ENCODE measurements at places on chromosomes 2 and 18.

GRCh38 chr2:61327173-61327572, 143.7 kb downstream of the USP34 start:
- no peak for DNase-seq

- no peak for DNase-seq
These were observed 256.9 kb upstream of the DDX18 start for GRCh38 chr2:117557626-117558025.

GRCh38 chr2:8414946-8415879, 266.6 kb upstream of the ID2 start:
- no peak for DNase-seq

DNA sequence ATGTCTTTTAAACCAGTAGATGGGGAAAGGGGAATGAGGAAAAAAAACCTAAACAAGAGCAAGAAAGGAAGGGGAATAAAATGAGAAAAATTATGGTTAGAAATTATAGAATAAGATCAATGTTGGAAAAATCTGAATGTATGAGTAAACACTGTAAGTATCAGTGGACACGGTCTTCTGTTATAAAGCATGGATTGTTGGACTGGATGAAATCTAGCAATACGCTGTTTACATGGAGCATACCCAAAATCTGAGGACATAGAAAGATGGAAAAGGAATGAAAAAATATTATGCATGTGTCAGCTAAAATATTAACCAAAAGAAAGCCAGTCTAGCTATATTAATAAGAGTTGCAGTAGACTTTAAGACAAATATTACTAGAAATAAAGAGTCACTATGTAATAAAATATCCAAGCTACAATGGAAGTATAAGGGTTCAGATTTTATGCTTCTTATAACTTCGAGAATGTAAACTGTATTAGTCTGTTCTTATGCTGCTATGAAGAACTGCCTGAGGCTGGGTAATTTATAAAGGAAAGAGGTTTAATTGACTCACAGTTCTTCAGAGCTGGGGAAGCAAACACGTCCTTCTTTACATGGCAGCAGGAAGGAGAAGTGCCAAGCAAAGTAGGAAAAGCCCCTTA, 32.4 kb downstream of the DDX1 start:
- no peak for DNase-seq

DNA sequence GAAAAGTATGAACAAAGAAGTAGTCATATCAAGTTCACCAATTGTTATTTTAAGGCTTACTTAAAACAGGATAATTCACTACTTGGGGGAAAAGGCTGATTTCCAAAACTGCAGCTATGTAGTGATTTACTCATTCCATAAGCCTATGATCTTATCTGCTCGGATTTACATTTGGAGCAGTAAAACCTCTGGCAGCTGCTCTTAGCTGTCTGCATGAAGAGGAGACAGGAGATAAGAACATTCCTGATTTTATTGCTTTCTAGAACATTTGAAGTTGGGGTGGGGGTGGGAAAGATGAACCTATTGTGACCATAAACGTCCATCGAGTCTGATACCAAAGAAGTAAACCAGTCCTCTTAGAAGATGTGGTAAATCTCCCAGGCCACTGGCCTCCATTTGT, 120.9 kb downstream of the MMADHC start:
- DNase-seq: no peak

DNA sequence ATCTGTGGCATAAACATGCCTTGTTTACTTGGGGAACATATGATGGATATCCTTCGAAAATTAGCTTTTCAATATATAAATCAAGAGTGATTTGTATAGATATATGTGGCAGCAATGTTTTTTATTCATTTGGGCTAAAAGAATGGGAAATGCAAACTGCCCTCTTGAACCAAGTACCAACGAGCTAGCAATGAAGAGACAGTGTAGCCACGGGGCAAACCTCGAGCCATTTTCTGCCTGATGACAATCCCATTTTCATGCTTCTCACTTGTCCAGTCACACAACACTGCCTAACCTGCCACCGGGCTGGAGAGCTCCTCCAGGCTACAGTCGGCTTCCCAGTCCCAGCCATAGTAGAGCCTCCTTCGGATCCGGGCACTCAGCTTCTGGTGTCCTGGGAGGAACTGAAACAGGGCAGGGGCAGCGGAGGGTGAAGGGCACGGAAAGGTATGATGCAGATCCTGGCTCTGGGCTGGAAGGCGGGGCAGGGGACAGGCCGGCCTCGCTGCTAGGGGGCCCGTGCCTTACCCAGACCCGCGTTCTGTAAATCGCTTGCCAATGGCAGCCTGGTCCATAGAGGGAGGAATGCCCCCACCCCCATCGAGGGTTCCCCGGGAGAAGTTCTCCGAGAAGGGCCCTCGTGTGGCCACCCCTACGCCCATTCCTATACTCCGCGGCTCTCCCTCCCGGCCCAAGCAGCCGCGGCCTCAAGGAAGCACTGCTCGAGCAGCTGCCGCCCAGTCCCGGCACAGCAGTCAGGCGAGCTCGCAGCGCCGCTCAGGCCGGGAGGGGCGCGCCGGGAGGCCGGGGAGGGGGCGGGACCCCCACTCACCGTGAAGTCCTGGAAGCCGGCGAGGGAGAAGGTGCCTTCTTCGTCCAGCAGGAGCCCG, 552 bp downstream of the CNPPD1 start:
- no peak for DNase-seq

DNA sequence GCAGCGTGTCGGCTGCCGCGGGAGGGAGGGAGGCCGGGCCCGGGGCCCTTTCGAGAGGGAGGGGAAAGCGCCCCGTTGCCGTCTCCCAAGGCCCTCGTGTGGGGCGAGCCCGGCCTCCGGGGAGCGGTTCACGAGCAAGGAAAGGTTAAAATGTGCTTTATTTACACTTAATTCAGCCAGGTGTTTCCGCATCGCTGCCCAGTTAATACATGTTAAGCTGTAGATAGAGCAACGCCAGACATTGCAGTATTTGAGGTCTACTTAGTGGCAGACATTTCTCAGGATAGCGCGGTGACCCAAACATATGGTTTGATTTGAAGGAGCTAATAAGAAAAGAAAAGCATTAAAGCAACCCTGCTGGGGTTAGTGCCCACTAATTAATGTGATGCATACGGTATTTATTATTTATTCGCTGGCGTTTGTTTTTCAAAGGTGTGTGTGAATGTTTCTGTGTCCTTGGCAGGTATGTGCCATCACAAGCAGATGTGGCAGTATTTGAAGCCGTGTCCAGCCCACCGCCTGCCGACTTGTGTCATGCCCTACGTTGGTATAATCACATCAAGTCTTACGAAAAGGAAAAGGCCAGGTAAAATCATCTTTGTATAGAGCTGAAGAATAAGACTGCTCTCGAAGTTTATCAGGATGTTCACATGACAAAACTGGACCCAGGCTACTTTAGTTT, 571 bp downstream of the EEF1B2 start:
- no peak for DNase-seq

GRCh38 chr2:48018480-48018879, 112.2 kb upstream of the FBXO11 start:
- no peak for DNase-seq

DNA sequence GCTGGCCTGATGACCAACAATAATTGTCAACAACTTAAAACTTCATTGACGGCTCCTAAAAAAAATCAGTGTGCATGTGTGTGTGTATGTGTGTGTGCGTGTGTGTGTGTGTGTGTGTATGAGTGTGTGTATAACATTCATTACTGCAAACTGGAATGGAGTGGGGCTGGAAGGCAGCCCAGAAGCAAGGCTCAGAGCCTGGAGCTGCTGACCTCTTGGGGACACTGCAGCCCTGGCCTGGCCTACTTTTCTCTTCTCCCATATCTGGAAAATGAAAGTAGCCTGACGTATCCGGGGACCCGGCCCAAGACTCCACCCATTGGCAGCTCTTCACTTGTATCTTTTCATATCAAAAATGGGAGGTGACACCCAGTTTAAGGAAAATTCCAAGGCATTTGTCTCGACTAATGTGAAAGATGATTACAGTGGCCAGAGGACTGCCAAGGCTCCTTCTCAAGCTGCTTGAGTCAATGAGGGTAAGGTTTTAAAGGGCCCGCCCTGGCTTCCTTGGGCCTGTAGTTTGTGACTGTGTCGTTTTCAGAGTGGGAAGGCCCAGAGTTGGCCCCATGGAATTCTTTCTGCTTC, 72.4 kb upstream of the IL1R1 start:
- no peak for DNase-seq

- DNase-seq: no peak
These were observed 44.7 kb upstream of the HK2 start for GRCh38 chr2:74789271-74789670.

DNA sequence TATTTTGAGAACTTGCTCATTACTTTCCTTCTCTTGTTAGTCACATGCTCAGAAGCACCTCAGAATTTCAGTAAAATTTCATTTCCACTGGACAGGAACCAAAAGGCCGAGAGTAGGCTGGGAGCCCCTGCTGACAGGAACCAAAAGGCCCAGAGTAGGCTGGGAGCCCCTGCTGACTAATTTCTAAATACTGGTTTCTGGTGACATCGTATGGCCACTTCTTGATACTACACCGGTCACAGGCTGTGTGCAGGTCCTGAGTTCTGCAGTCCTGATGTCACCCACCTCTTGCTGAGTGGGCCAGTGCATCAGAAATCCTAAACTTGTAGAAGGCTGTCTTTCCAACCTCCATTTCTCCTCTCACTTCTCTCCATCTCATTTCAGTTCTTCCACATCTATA, 17.7 kb upstream of the EN1 start:
- DNase-seq: peak; percentile 28

DNA sequence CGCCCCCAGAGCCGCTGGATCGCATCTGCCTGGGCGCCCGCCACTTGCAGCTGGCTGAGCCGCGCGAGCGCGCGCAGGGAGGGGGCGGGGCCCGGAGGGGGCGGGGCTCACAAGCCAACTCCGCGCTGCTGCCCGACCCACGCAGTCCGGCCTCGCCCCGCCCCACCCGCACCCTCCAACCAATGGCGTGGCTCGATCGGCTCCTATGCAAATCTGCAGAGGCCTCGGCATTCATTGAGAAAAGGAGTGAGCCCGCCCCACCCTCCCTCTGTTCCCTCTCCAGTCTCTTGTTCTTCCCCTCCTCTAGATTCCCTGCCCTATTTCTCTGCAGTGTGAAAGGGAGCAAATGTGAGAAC, at the start of gene ALK:
ALK (minus strand) TSS at position 27 of the 356 bp plus-strand sequence. CDS start 927 bp downstream, outside the sequence.
- peak; percentile 81 for DNase-seq

DNA sequence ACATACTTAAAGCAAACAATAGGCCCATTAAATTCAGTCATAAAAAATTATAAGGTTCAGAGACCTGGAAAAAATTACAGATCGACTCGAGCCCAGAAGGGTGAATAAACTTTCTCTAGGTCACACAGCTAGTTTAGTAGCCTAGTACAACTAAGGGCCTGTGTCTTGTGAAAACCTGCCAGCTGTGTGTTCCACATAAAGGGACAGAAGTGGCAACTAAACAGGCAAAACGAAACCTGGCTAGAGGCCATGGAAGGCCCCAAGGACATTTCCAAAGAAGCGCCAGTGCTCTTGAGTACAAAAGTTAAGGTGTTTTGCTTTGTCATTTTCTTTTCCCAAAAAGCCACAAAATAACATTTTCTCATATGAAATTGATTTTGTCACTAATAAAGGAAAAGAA, 164.9 kb downstream of the L3MBTL4 start:
- no peak for DNase-seq
